ENCODE measurements at places on chromosomes 16 and 17.

- DNase-seq, result no peak
These were observed 2.7 kb downstream of the GDPD3 start for GRCh38 chr16:30110661-30111060.

GRCh38 chr17:9173386-9173983 is 152.2 kb downstream of the NTN1 start:
- no peak for DNase-seq

GRCh38 chr16:22098405-22099255 is 6.3 kb downstream of the VWA3A start:
- peak; percentile 64 for DNase-seq

DNA sequence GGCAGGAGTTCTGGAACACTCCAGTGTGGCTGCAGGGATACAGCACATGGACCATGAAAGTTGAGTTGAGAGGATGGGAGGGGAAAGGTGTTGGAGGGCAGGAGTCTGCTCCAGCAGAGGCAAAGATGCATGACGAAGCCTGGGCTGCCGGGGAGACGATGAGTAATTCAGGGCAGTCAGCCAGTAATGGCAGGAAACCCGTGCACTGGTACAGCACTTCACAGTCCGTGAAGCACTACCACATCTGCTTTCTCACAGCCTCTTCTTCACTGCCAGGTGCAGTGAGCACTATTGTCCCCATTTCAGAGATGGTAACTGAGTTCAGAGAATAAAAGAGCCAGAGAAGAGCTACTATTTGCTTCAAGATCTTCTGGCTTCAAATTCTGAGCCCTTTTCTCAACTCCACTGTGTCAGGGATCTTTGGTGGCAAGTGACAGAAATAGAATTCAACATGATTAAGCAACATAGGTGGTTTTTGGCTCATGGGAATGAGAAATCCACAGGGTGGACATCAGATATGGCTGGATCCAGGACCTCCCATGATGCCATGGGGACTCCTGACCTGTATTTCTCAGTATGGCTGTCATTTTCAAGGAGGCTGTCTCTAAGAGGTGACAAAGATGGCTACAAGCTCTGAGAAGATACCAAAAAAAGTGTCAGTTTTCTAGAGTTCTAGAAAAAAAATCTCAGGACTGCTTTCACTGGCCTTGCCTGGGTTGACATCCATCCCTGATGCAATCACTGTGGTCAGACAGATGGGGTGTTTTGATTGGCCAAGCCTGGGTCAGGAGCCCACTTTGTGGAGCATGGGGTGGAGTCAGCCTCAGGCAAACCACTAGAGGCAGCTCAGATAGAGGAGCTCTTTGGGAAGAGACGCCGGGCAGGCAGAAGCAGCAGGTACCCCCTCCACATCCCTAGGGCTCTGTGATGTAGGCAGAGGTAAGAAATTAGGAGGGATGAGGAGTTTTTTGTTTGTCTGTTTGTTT is 24.7 kb downstream of the IL21R start:
- DNase-seq, result peak; percentile 86

GRCh38 chr17:44971776-44972483 is 3.8 kb upstream of the C1QL1 start:
- DNase-seq, result no peak

DNA sequence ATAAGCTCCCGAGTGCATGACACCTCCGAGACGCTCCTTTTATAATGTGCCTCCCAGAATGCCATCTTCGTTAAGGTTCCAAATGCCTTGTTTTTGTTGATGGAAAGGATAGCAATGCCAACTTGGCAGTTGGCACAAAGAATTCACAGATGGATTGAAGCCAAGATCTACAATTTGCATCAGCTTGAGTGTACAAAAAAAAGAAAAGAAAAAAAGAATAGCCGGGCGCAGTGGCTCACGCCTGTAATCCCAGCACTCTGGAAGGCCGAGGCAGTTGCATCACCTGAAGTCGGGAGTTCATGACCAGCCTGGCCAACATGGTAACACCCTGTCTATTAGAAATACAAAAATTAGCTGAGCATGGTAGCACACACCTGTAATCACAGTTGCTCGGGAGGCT is 7.6 kb downstream of the TBC1D16 start:
- no peak for DNase-seq

- no peak for DNase-seq
These were observed 4.3 kb downstream of the HOXB6 start for GRCh38 chr17:48600244-48601098.

DNA sequence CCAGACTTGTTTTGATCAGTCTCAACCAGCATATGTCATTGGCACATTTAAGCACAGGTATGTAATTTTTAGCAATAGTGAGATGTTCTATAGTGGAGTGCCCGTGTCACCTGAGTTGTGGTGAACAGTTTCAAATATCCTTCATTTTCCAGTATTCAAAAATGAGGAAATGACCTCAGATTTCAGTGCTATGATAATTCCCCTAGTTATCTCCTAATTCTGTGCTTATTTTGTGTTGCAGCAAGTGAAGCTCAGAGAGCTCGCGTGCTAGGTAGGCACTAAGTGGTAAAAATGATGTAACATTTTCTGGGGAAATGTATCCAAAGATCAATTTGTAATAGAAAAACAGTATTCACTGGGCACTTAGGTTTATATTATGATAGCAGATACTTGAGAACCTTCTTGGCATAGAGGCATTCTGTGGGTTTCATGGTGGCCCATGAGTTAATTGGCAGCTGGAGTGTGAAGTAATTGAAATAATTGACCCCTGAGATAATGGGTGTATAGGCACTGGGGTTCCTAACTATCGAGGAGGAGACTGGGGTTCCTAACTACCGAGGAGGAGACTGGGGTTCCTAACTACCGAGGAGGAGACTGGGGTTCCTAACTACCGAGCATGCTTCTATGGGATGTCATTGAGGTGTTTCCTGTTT is 159.1 kb downstream of the PRKCA start:
- no peak for DNase-seq

DNA sequence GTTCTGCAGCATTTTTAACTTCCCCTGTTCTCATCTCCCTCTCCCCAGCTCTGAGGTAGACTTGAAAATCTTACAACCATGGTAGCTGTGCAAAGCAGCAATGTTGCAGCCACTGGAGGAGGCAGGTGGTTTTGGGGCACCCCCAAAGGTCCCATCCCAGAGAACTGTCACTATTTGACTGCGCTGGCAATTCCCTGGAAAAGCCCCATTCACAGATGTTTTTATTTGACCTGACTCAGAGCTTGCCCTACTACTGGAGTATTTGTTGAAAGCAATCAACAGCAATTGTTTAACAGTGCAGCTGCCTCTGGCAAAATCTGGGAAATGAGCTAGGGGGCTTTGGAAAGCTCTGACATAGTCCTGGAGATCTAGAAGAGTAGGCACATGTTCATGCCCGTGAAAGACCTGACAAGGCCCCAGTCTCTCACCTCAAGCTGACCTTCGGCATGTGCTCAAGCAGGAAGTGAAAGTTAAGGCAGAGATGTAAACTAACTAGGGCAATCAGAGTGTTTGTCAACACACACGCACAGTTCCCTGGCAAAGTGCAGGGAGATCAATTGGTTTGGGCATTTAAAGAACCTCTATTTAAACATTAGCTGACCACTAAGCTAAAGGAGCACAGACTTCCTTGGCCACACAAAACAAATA is 19.7 kb upstream of the PIK3R5 start:
- DNase-seq, result no peak

- DNase-seq, result no peak
These were observed 3.0 kb upstream of the SLC6A4 start for GRCh38 chr17:30238387-30239088.
